ENCODE measurements at places on chromosomes 7 and 10.

DNA sequence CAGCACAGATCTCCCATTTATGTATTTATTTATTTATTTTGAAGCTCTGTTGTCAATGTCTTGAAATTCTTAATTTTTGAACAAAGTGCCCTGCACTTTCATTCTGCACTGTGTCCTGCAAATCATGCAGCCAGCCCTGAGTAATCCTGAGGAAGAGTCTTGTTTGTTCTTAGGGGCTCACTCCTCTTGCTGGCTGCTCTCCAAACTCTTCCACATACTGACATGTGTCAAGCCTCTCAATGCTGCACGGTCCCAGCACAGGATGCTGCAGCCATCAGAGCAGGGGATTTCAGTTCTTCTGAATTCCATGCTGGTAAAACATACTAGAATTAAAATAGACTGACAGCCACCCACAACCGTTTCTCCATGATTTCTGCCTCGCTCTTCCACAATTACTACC lies 207.2 kb downstream of the PARD3 start:
- no peak for DNase-seq

DNA sequence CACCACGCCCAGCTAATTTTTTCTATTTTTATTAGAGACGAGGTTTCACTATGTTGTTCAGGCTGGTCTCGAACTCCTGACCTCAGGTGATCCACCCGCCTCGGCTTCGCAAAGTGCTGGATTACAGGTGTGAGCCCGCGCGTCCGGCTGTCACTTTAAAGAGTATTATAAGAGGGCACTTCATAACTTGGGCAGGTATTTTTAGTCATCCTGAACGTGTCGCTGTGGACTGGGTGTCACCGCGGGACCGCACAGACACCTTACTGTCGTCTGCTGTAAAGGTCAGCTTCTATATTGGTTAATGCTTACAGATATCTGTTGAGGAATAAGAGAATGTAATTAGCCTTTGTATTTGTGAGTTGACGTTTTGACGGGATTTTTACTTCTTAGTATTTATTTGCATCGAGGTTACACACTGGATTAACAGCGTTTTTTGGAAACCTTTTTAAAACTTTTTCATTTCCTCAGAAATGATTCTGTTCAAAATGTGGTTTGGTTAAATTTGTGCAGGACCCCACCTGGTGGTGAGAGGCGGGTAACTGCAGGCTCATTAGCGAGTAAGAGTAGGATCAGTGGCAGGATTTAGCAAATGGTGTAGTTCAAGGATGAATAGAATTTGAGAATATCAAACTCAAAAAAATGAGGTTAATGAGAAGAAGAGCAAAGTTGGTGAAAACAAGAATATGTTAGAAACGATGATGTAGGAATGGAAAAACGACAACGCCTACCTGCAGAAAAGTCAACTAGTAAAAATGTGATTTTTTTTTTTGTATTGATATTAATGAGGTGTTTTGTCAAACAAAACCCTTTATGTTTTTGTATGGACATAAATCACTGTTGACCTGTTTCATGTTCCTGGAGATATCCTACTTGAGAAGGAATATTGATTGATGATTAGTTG lies 3.2 kb downstream of the DNAJB6 start:
- DNase-seq: peak; percentile 72

GRCh38 chr10:64626924-64627323 lies 1105.7 kb downstream of the REEP3 start:
- DNase-seq: no peak

GRCh38 chr10:103284170-103284569 lies 7.2 kb downstream of the INA start:
- DNase-seq: no peak

- no peak for DNase-seq
These were observed 41.8 kb downstream of the PFKP start for GRCh38 chr10:3109196-3109595.

- DNase-seq: peak; percentile 57
These were observed 29.1 kb upstream of the NRBF2 start for GRCh38 chr10:63103971-63104409.

DNA sequence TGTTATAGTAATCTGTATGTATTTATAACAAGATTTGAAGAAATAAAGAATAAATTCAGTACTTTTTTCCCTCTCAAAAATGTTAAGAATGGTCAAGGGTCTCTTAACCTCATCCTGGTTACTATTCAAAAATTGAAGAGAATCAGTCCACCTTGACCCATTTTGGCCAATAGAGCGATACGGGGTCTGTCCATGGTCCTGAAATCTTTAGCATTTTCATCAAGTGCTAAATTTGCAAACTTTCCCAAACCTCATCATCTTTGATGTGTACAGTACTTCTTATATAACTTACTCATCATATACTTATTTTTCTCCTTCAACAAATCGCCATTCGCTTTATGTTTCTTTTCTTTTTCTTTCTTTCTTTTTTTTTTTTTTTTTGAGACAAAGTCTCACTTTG lies 23.6 kb downstream of the TMEM178B start:
- no peak for DNase-seq

DNA sequence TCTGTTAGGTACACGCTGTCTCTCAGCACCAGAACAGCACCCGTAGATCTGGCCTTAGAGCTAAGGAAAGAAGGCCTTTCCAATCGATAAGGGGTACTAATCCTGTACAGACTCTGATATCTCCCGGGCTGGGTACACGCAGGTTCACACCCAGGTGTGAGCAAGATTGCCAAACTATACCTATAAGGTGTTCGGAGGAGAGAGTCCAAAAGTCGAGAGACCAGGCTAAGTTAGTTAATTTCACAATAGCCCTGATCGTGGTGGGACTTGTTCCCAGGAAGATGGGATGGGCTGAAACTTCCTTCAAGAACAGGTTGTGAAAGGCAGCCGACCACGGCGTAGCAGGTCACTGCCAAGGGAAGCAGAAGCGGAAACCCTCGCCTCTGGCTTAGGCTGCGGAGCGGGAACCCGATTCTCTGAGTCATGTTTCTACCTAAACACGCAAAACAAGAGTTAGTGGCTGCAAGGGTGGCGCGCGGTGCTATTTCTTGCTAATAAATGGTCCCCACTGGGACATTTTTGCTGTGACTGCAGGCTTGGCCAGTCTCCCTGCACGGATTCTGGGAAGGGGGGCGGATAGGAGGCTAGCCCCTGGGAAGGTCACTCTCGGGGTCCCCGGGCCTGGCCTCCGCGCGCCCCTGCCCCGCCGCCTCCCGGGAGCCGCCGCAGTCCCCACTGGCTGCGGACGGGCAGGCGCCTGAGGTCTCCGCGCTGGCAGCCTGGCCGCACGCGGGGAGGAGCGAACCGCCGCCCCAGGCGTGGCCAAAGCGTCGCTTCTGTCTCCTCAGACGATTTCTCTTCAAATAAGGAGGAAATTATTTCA lies 75.4 kb upstream of the PDSS1 start:
- peak; percentile 5 for DNase-seq

DNA sequence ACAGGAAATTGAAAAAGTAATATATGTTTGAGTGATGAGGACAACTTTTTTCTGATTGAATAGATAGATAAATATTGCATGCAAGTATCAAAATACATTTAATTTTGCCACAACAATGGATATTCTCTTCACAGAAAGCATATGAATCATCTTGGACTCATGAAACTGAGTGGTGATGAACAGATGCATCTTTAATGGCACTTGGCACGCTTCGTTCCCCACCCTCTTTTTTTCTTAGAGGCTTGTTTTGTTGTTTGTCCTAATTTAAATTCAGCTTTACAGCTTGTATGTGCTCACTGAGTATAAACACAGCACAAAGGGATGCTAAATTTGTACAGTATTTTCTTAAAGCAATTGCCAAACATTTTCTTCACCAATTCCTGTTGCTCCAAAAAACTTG lies 145.0 kb upstream of the YAE1 start:
- no peak for DNase-seq

DNA sequence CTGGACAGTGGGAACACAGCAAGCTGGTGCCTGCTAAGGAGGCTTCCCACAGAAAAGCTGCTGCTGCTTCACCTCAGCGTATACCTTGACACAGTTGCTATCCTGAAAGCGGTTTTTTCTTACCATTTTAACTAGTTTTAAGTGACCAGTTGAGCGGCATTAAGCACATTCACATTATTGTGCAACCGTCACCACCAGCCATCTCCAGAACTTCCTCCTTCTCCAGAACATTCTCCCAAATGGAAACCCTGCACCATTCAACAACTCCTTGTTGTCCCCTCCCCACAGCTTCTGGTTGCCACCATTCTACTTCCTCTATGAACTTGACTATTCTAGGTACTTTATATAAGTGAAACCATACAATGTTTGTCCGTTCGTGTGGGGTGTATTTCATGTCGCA lies 169.9 kb downstream of the SNX10 start:
- no peak for DNase-seq

DNA sequence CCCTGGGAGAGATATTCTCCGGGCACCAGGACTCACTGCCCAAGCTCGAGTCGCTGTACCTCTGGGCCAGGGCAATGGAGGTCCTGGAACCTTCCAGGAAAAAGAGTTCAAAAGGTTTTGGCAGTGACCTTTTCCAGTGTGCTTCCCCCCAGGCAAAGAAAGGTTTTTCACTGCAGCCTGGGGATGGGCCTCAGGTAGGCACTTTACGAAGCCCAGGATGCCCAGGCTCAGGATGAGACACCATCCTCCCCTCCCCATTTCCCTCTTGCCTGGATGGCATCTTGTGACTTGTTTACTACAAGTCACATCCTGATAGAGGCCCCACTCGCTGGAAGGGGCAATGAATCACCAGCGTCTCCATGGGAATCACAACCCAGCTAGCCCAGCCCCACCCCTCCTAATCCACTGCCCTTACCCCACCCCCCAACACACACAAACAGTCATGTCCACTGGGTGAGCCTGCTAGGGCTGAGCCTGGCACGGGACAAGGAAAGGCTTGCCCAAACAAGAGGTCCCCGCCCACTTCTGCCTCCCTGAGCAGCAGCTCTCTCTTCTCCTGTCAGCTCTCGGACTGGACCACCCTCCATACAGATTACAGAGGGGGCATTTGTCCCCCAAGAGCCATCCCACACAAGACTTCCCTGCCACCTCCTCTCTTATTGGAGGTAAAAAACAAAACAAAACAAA lies 93.8 kb upstream of the SMNDC1 start:
- no peak for DNase-seq

DNA sequence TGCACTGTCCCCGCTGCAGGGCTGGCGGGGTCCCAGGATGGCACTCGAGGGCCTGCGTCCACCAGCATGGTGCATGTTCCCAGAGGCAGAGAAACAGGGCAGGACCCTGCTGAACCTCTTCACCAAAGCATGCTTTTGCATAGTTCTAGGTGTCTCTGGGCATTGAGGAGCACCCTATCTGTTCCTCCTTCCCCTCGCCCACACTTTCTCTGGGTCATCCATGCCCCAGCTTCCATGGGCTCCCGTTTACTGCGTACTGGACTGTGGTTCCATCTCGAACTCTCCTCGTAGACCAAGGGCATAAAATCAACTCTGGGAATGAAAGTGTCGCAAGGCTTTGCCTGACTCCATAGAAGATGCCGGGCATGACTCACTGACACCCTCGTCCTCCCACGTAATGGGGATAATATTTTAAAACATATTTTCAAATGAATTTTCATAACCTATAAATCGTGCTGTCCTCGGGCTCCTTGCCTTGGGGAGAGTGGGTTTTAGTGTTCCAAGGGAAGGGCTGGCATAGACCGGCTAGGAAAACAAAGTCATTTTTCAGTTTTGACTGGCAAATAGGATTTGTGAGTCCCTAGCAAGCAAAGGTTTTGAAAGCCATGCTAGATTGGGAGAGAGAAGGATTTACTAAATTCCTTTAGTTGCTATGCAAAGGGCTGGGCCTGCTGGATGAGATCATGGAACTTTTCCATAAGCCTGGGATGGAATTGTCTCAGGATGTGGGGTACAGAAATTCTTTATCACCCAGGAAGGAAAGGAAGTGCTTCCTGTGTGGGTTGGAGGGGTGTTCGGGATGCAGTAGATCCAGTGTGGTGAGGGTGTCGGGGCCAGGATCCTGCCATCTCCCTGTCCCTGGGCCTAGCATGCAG lies 498.7 kb upstream of the MKI67 start:
- DNase-seq: no peak

Data from activated naive CD4-positive, alpha-beta T cell treated with Interleukin-2 at 50 U/mL for 16 hours (primary cell).